ENCODE measurements at places on chromosomes 11 and 22.

- DNase-seq, result no peak
Observed at GRCh38 chr11:1203505-1204271, 19.2 kb upstream of the MUC5B start.

GRCh38 chr11:112697391-112698178 is 263.6 kb upstream of the NCAM1 start:
- DNase-seq, result peak; percentile 54

- no peak for DNase-seq
Observed at GRCh38 chr11:1921574-1922141, 2.2 kb downstream of the TNNT3 start.

DNA sequence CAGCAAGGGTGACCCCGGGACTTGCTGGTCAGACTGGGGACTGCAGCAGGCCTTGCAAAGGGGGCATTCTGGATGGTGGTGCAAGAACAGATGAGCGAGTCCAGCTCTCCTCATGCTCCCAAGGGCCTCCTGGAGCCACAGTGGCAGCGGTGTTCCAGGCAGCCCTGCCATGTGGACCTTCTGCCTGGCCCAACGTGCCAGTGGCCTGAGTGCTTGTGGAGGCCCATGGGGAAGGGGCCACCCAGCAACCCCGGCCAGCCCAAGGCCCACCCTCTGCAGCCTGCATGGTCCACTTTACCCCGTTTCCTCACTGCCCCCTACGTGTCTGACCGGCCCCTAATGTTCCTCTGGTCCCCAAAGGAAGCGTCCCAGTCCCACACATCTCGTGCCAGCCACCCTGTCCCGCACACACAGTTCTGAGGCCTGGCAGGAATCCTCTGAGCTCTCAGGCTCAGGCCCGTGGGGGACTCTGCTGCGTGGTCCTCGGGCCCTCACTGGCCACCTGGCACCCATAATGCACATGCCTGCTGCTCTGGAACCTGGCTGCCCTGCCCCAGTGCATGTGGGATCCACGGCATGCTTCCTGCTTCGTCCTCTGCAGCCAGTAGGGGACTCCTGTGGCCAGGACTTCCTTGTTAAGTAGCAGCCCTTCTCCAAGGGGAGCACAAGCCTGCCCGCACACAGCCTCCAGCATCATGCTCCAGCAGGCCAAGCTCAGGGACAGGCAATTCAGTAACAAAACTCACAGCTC is 85.5 kb downstream of the DGCR2 start:
- no peak for DNase-seq

DNA sequence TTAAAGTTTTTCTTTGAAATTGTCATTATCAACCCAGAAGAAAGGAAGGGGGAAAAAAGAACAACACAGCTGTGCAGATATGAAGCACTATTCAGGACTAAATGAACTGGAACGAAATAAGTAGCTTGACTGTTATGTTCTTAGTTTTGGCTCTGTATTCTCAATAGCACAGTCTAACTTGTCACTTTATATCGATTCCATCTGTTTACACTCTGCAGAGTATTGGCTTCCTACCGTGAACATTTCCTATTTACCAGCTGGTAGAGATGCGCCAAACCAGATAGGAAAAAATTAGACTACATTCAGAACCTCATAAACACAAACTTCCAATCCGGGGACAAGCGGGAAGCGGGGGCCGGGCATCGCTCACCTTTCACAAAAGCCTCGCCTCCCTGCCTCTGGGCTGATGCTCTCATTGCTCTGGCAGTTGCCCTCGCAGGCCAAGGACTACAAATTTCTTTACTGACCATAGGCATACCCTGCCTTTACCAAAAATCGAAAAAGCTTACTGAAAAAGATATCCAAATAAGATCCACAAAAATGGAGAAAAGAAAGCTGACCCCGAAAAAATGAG is 66.2 kb downstream of the EFCAB6 start:
- no peak for DNase-seq

GRCh38 chr11:95515371-95515770 is 274.2 kb downstream of the FAM76B start:
- no peak for DNase-seq

- DNase-seq, result no peak
Observed at GRCh38 chr11:78339945-78340344, 77.7 kb downstream of the GAB2 start.

GRCh38 chr22:36910461-36910860 is 3.0 kb upstream of the CSF2RB start:
- no peak for DNase-seq

DNA sequence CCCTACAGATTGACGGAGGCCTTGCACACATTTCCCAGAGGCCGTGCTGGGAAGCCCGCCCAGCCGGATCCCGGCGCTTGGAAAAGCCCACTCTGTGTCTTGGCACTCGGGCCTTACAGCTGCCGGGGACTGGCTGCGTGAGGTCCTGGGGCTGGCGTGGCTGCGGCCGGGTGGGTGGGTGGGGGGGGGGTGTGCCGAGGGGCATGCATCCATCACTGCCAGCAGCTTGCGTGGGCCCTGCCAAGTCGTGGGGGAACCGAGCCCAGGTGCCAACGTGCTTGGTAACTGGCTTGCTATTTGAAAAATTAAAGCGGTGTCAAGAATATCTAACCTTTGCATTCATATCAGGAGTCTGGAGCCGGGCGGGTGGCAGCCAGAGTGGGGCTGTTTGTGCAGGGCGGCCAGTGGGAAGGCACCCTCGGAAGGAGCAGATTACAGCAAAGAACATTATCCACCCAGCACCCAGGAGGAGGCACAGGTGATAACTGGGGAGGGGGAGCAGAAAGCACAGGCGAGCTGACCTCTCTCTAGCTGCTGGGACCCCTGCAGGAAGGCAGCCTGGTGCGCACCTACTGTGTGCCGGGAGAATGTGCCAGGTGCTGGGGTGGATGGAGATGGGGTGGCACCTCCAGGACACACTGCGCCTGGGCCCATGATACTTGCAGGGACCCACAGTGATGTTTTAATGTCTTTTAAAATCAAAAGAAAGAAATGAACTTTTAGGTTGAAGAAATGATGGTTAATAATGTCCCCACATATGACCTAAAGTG is 28.5 kb upstream of the SMIM38 start:
- no peak for DNase-seq

DNA sequence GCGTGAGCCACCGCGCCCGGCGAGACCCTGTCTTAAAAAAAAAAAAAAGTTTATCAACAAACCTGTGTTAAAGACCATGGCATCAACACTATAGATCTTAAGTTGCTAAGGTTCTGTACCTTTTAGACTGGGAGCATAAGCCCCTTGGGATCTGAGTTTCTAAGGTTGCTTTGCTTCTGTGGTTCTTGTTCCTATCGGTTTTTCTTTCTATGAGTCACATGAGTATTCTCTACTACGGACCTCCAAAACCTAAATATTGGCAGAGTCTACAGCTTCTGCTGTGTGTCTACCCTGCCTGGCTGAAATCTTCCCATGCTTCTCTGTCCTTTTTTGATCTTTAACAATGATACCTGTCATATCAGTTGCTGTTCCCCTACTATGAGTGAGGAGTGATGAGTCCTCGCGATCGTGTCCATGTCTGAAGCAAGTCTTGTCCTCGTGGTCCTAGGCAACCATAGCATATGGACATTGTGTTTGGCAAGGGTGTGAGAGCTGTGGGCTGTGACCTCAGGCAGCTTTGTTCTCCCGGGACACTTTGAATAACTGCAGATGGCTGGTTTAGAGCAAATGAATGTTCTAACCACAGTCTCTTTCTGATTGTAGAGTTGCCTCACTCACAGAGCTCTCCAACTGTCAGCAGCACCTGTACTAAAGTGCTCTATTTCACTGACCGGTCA is 9.0 kb upstream of the DLAT start:
- no peak for DNase-seq

DNA sequence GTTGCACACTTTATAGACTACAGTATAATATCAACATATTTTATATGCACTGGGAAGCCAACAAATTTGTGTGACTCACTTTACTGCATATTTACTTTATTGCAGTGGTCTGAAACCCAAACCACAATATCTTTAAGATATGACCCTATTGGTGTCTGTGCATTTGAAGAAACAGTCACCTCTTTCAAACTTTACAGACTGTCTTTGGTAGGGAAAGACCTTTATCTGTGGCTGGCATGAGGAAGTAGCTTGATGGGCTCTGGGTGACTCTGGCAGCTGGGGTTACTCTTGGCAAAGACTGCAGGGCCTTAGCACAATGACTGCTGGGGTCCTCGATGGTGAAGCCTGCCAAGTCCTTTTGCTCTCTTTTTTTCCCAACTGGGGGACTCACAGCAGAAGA is 21.3 kb upstream of the ABTB2 start:
- DNase-seq, result no peak

- DNase-seq, result no peak
Observed at GRCh38 chr22:31091106-31091975, 10.2 kb downstream of the SMTN start.

DNA sequence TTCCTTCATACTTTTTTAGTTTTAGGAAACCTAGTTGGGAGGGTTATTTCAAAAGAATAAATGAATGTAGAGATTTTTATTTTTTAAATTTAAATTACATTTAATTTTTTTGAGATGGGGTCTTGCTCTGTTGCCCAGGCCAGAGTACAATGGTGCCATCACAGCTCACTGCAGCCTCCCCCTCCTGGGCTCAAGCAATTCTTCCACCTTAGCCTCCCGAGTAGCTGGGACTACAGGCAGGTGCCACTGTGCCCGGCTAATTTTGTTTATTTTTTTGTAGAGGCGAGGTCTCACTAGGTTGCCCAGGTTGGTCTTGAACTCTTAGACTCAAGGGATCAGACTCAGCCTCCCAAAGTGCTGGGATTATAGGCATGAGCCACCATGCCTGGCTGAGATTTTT is 32.6 kb downstream of the ZNRF3 start:
- no peak for DNase-seq

- DNase-seq, result no peak
Observed at GRCh38 chr11:80610516-80610915, 1169.7 kb upstream of the TENM4 start.

GRCh38 chr11:106950067-106950491 is 68.2 kb downstream of the GUCY1A2 start:
- no peak for DNase-seq

DNA sequence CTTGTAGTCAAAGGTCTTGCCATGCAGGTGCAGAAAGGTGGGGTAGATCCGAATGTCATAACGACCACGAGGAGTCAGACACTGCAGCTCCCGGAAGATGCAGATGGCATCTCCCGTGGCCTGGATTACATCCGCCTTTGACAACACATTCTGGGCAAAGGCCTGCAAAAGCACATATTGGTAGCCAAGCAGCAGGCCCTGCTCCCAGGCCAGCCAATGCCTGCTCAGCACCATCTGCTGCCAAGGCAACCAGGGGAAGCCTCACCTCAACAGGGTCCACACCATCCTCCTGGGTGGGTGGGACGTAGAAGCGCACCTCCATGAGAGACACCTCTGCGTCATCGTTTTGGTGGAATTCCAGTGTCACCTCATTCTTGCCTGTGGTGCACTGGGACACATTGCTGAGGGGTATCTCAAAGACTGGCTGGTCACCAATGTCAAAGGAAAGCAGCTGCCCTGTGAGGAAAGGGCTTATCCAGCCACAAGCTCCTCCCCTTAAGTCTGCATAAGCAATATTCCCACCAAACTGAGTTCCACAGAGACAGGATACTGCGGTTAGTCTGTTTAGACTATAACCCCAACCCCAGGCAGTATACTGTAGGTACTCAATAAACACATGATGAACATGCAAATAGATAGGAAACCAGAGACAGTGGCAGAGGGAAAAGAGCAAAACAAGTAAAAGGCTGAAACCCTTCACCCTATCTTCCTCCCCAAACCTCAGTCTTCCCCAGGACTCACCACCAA is 2.8 kb downstream of the SSRP1 start:
- no peak for DNase-seq

DNA sequence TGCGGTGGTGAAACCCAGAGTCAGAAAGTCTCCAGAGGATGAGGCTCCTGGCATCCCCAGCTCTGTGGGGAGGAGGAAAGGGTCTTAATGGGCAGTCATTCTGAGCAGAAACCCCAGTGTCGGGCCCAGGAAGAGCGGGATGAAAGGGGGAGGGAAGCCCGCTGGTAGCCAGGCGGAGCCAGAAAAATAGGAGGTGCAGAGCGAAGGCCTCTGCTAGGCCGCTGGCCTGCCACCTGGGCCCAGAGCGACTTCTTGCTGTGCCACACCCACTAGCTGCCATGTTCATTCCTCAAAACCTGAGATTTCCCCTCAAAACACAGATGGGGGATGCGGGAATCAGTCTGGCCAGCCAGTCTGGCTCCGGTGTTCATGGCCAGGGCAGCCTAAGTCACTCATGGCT is 650 bp upstream of the POU2AF3 start:
- no peak for DNase-seq

DNA sequence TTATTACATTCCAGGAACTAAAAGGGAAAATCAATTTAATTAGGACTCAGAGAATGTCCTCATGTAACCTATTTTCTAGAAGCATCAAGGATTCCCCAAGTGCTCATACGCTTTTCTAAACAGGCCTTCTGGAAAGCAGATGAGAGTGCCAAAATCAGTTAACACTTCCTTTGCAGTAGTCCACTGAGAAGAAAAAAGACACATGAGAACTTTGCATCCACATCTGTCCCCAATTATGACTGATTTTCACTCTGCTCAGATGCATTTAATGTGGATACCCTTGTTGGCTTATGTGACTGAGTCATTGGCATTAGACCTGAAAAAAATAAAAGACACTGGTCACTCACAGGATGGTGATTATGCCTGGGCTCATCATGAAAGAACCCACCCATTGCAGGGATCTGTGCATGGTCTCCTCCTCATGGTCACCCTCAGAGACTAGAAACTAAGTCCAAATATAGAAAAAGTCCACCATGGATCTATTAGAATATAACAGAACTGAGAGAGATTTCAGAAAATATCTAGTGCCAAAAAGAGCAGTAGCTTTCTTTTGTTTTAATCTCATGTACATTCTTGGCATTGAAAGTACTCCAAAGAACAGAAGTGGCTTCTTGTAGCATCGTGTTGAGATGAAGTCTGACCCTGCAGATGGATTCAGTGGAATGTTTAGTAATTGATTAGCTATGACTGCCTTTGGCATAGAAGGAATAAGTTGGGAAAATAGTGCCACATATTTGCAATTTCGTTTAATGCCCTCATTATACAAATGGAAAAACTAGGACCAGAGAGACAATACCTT is 48.8 kb upstream of the FIBIN start:
- DNase-seq, result no peak

- no peak for DNase-seq
Observed at GRCh38 chr11:1419811-1420210, 30.1 kb downstream of the BRSK2 start.

- DNase-seq, result no peak
Observed at GRCh38 chr11:69310351-69310750, 16.4 kb downstream of the MYEOV start.

GRCh38 chr22:46481386-46481785 is 56.0 kb downstream of the CELSR1 start:
- no peak for DNase-seq

- DNase-seq, result no peak
Observed at GRCh38 chr11:15764326-15764725, 592.0 kb downstream of the SOX6 start.
